Stimulated activated CD8-positive, alpha-beta memory T cell treated with anti-CD3 and anti-CD28 coated beads, Interleukin-2, amount 100 ng/mL, for 1 hour (primary cell): ENCODE measurements at places on chromosomes 4 and X.

DNA sequence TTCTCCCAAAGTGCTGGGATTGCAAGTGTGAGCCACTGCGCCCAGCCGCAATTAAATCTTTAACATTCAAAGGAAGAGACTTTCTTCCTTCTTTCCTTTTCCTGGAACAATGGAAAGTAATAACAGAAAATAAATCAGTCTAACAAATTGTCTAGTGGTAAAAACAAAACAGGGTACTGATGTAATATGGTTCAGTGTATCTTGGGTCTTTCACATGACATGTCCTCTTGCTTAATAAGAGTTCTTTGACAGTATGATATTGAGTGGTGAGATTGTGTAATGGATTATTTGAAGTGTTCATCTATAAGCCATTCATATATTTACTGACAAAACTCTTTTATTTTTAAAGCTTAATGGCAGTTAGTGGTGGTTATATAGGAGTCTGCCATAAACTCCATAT lies 256.6 kb downstream of the SPRY1 start:
- no peak for DNase-seq

- DNase-seq: no peak
Measured at GRCh38 chr4:84956014-84956413, 10.5 kb downstream of the WDFY3 start.

- no peak for DNase-seq
Measured at GRCh38 chr4:112896609-112897190, 152.8 kb upstream of the ANK2 start.

DNA sequence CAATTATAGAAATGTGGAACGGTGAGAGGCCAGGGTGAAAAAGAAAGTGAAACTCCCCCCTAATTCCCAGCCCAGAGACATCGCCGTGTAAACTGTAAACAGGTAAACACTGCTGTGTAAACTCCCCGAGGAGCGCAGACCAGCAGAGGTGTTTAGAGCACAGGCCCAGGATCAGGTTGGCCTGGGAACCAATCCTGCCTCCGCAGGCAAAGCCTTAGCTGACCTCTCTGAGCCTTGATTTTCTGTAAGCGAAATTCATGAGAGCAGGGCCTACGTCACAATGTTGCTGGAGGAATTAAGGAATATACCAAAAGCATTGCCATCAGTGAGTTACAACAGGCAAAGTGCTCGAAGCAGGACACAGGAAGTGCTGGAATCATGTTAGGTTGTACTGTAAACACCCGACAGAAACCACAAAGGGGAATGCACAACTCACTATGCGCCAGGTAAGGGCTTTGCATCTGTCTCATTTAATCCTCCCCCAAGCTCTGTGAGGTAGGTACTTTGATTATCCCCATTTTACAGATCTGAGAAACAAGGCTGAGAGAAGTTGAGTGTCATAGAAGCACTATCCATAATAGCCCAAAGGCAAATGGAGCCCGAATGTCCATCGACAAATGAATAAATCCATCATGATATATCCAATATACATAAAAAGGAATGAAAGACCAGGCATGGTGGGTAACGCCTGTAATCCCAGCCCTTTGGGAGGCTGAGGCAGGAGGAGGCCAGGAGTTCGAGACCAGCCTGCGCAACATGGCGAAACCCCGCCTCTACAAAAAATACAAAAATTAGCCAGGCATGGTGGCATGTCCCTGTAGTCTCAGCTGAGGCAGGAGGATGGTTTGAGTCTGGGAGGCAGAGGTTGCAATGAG lies 30.7 kb upstream of the KIAA0232 start:
- DNase-seq: no peak

GRCh38 chr4:37830640-37831039 lies 4.2 kb downstream of the PGM2 start:
- no peak for DNase-seq

GRCh38 chrX:82362550-82362949 lies 1145.5 kb upstream of the POU3F4 start:
- DNase-seq: no peak

- DNase-seq: no peak
Measured at GRCh38 chr4:19774690-19775256, 476.9 kb upstream of the SLIT2 start.
